Stimulated activated CD4-positive, alpha-beta T cell treated with anti-CD3 and anti-CD28 coated beads, Interleukin-2, amount 100 ng/mL, for 48 hours (primary cell): ENCODE measurements at places on chromosomes 6 and 20.

DNA sequence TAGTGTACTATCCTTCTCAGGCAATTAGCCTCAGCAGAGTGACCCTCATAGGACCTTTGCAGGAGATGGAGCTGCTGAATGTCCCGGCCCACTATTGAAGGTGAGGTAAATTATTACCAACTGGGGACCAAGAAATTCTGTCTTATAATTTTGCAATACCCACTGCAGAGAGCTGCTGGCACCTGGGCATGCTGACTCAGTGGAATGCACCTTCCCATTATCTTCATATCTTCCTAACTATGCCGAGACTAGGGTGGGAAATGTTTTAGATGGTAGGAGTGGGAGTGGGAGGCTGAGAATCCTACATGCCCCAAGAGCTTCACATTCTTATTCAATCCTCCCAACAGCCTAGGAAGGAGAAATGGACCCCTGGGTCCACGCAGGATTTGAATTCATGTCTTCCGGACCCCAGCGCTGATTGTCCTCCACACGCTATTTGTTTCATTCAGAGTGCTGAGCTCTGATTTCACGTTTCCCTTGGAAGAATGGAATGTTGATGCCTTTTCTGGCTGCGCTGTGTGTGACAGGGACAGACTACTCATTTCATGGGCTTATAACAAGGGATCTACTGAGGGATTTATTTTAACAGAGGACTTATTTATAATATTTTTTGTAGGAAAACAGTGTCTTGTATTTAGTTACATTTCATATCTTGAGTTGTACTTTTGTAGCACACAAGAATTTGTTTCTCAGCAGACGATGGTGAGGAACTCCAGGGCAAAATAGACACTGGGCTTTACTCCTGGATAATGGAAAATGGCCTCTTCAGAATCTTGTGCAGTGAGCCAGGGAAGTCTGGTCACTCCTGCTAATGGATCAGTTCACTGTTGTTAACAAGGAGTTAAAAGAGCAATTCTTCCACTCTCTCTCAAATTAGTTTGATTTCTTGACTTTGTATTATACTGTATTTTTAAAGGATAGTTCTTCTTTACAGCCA is 66.4 kb downstream of the FYN start:
- no peak for DNase-seq

DNA sequence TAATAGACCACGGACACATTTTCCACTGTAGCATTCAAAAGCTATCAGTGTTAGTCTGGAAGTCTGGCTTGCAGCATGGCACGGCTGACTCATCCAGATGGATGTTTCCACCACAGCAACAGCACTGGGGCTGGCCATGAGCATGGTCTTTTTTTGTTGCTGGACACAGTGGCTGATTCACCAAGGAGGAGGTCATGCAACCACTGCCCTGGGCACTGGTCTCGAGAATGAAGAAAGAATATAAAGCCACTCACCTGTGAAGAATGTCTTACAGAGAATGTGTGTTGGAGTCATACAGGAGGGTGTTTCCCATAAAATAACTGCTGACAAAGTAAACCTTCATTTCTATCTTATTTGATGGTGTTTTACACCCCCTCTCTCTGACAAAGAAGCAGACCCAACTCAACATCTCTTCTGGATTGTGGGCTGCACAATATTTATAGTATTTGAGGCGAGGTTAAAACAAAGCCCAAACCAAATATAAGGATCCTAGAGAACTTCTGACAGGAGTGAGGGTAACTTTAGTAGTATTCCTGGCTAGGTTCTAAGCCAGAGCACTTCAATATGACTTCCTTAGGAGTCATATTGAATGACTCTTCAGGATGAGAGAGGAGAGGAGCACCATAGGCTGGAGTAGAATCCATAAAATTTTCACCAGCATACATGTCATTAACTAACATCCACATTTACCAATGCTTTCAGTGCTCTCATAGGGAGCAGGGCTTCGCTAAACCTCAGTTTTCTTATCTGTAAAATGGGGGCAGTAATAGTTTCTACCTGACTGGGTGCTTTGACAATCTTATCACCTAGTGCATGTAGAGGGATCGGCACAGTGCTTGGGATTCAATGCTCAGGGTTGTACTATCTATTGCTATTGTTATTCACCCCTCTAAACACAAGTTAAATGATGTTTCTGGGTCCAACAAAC is 121.4 kb downstream of the KIF13A start:
- DNase-seq: no peak

DNA sequence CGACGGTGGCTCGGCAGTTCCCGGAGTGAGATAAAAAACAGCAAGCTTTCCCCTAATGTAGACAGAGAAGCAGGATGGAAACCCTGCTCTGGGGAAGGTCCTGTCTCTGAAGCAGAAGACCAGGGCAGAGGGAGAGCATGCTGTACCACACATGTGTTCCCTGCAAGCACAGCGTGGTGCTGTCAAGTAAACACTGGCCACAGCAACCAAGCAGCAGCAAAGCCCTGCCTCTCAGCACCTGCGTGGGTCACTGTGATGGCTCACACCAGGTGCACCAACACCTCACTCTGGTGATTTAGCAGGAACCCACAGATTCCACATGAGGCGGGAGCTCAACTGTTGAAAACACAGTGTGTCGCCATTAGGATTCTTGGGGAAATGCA is 65.2 kb upstream of the TXNDC5 start:
- DNase-seq: no peak

DNA sequence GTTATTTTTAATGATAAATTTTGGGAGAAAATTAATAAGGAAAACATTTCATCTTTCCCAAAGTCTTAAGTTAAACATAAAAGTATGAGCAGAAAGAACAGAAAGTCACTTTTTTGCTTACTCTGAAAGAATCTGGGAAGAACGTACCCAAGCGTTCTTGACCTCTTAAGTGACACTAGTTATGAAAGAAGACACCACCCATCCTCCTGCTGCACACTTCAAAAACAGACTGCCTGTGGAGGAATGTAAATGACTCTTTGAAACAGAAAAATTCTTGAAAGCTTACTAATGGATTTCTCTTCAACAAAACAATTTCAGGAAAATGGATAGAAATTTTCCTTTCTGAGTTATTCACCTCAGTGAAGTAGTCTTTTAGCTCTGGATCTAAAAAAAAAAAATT is 227.7 kb downstream of the MEI4 start:
- DNase-seq: no peak

DNA sequence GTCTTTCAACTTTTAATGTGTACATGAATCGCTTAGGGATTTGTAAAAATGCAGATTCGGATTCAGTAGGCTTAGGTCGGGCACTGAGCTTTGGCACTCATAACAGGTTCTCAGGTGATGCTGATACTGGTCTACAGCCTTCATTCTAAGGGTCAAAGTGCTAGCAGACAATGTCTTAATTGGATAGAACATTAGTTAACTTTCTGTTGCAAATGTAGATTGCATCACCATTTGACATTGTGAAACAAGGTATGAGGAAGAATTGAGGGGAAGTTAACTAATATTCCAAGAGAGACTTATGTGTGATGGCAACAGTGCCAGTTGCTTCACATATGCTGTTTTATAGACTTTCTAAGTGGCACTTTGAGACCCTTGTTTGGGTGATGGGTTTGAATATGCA is 86.9 kb downstream of the MLIP start:
- no peak for DNase-seq

- DNase-seq: no peak
Measured at GRCh38 chr20:54208548-54209176, 775 bp downstream of the PFDN4 start.

- DNase-seq: no peak
Measured at GRCh38 chr20:658202-658601, 5.2 kb upstream of the SRXN1 start.

GRCh38 chr20:15339264-15339663 is 1001.9 kb upstream of the FLRT3 start:
- DNase-seq: no peak

DNA sequence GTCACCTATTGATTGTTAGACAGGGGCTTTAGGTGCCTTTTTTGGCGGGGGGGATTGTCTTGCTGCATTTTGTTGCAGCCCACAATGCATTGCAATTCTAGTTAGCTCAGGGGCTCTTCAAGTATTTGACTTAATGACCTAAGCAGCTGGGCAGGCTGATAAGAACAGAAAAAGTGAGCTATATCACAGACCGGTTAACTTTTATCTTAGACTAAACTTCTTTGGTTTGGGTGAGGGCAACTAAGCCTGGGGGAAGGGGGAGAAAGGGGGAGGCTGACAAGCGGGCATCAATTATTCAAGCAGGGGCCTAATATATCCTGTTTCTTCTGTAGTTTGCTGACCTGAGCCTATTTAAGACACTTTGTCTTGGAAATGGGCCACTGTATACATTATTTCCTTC is 66.0 kb upstream of the GPR6 start:
- no peak for DNase-seq

- no peak for DNase-seq
Measured at GRCh38 chr6:33784787-33785186, 4.1 kb downstream of the LEMD2 start.

DNA sequence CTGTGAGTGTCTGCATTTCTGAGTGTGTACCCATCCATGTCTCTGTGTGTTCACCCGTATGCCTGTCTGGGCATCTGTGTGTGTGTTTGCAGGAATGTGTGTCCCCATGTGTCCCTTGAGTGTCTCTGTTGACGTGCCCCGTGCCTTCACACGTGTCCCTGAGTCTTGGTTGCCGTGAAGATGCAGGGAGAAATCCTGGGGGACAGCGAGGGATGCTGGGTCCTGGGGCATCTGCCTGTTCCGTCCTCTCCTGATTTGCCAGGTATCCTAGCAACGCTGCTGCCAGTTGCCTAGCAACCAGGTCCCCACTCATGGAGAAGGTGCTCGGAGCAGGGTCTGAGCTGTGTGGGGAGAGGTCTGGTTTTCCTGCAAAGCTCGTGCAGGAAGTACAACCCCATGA is 6.0 kb upstream of the LKAAEAR1 start:
- DNase-seq: no peak

DNA sequence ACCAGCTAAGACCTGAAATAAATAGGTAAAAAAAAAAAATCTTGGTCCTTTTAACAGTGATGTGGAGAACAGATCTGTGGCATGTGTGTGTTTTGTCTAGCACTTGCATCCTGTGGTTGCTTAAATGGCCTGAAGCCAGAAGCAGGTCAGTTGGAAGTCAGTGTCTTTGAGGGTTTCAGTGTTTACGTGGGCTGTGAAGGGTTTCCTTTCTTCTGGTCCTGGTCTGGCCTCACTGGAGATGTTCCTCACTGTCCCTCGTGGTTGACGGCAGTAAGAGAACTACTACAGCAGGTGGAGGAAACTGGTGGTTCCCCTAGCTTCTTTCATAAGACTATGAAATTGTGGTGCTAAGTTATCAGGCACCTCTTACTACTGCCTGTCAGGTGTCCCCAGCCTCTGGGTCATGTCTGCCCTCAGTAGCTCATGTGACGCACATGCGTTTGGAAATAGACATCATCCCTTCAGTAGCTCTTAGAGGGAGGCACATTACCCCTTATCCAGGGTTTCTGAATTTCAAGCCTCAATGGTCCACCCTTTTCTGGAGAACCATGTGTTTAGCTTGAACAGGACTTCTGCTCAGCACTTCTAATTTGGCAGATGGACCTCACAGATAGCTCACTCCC is 59.4 kb upstream of the SCP2D1 start:
- no peak for DNase-seq

DNA sequence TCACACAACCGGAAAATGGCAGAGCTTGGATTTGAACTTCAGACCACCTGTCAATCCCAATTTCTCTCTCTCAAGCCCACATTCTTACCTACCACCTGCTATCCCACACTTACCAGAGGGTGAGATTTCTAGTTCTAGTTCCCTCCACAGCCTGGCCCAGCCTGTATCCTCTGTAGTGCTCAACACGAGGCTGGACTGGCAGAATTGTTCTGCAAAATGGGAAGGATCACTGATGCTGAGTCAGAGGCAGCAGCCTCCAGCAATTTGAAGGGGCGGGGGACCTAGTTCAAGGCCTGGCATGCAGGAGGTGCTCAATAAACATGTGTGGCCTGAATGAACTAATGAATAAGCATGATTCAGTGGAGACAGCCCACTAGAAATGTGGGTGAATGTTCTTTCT is 53.6 kb upstream of the TTPAL start:
- DNase-seq: no peak

GRCh38 chr6:39386487-39386886 is 64.0 kb upstream of the KCNK16 start:
- no peak for DNase-seq

- no peak for DNase-seq
Measured at GRCh38 chr6:158620963-158621693, 23.4 kb downstream of the DYNLT1 start.

DNA sequence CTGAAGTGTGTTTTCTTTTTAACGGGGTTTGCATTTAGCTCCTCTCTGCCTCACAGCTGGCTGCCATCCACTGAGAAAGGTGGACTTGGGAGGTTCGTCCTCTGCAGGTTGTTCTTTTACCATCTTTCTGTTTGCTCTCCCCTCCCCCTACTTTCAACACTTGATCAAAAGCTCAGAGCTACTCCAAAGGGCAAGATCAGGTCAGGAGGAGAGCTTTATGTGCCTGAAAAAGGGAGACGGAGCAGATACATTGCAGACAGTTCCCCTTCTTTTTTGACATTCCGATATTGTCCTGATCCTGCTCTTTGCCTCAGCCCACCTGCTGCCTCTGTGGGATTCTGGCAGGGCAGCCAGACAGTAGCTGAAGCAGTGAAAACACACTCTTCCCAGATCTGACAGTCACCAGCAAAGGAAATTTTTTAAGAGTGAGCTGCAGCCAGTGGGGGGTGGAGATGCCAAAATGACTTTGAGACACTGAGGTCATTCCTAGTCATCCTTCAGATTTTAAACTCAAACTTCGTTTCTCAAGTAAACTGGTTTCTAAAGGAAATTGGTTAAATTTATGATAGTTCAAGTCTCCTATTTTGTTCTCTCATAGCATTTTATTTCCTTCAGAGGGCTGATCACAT is 26.5 kb downstream of the SMLR1 start:
- no peak for DNase-seq

DNA sequence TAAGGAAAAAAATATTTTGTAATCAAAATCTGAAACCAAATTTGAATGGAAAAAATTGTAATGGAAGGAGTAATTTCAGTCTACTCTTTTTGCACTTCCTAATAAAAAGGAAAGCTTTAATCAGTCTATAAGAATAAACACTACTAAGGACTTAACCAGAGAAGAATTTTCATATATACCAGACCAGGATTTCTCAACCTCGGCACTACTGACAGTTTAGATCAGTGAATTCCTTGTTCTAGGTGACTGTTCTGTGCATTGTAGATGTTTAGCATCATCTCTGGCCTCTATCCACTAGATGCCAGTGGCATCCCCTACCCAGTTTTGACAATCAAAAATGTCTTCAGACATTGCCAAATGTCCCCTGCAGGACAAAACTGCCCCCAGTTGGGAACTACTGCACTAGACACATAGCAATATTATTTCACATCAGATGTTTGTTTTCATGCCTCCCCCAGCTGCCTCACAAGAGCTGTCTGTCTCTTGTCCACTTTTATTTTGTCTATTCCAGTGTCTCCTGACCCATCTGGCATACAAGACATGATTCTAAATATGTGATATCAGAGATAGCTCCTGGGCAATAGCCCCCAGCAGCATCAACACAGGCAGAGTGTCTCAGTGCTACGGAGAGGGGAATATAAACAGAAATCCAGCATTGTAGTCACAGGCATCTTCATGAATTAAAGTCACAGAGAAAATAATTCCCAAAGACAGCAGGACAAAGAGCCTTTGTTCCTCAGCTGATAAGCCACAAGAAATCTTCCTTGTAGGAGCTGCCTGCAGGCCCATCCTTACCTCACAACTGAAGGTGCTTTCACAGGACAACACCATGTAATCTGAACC is 27.0 kb downstream of the DNAAF9 start:
- no peak for DNase-seq
